DMS53 (cell line): ENCODE measurements at places on chromosomes 4 and X.

GRCh38 chrX:132956421-132957210 is 1.8 kb downstream of the HS6ST2 start:
- DNase-seq: peak; percentile 72

- peak; percentile 94 for DNase-seq
Observed at GRCh38 chr4:118834960-118835569, 861 bp downstream of the SEC24D start.

- no peak for DNase-seq
Observed at GRCh38 chr4:81427344-81427821, 44.3 kb downstream of the RASGEF1B start.

GRCh38 chr4:167003326-167003725 is 231.0 kb downstream of the SPOCK3 start:
- no peak for DNase-seq

DNA sequence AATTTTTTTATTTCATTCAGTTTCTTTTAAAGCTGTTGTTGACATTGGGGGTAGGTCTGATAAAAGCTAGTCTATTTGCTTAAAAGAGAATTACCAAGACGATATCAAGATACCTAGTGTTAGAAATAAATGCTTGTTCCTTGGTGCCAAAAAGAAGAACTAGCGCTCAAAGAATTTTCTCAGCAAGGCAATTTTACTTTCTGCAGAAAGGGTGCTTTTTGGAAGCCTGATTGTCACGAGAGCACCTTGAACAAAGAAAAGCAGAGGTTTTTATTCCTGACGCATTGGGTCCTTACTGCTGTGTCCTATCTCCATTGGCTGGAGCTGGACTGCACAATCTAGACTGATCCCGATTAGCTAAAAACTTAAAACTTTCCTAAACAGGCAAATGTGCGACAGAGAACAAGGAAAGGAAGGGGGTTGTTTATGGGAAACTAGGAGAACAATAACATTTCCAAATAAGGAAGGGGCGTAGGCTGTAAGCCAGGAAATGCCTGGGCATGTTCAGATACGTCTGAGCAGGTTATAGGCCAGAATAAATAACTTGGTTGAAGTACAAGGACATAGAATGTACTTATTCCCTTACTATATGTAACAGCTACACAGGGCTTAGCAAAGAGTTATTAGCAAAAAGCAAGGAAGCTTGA is 50.3 kb upstream of the STPG2 start:
- no peak for DNase-seq
